ENCODE measurements at places on chromosomes 13 and 19.

DNA sequence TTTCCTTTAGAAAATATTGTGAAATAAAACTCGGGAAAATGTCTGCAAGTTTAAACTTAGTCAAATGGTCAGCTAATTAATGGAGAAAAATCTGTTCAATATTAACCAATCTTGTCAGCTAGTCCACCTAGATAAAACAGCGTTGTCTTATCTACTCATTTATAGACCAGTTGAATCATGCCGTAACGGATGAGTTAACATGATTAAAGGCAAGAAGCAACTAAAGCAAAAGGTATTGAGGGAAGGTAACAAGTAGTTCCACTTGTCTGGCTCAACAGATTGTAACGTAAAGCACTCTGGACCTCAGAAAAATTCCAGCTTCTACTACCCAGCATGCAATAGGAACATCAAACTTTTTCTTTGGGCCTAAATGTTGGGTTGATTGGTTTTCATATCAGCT, 958.2 kb downstream of the DIAPH3 start:
- no peak for DNase-seq

DNA sequence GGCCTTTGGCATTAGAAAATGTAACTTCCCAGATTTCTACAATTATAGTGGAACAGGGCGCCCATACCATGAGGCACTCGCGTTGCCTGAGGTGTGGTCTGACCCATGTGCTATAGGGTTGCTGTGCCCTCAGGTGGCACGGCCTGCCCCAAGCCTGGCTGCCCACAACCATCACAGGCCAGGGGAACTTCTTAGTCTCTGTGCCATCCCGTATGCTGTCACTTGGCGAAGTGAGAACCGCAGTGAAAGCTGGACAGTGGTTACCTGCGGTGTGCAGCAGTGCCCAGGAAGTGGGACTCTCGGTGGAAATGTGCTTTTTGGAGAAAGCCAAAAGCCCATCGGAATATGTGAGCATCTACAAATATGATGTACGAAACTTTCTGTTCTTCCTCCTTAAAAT, 88.2 kb upstream of the GPR183 start:
- no peak for DNase-seq

GRCh38 chr13:39148513-39148961, 110.3 kb downstream of the NHLRC3 start:
- DNase-seq = no peak

- no peak for DNase-seq
These were observed 47.5 kb upstream of the GSX1 start for GRCh38 chr13:27744801-27745200.

DNA sequence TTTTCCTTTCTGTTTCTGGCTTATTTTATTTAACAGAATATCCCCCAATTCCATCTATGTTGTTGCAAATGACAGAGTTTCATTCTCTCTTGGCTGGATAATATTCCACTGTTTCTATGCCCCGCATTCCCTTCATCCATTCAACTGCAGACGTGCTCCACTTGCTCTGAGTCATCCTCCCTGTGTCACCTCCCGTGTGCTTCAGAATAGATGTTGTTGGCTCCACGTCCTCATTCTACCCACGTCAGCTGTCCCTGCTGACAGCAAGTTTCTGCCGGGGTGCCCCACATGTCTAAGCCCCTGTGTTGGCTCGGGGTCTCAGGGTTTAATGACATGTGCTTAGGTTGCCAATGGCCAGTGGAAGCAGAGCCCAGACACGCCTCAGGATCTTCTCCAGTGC, 1041.0 kb downstream of the UQCRFS1 start:
- no peak for DNase-seq

DNA sequence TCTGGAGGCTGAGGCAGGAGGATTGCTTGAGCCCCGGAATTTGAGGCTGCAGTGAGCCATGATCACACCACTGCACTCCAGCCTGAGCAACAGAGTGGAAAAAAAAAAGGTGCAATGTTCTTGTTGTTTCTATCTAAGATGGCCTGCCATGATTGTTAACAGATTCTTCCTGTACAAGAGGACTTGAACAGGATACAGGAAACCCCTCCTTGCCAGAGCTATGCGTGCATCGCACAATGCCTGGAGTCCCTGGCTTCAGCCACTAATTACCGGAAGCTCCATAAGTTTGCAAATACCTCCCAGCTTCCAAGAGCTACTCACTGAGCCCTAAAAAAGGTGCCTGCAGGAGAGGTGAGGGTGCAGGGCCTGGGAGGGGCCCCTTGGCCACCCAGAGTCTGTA, 13.1 kb upstream of the HIF3A start:
- DNase-seq = no peak

DNA sequence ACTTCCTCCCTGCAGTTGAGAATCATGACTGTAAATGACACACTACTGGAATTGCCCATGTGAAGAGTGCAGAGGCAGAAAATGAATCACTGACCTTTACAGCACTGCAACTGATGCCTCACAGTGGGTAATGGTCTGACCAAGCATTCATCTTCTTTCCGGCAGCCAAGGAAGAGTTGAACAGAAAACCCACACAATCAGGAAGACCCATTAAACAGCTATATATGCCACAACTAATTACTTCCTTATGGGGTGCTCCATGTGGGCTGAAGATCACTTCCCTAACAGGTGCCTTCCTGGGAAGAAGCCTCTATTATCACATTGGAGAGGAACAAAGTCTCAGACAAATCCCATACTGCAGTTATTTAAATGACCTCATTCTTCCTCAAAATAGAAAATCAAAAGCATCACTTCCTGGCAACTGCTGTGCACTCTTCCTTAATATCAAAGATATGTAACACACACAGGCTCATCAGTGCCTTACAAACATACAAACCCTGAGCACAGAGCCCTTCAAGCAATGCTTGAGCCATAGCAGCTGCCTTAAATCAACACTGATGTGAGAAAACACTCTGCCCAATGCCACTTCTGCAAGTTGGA, 45.8 kb downstream of the RUBCNL start:
- DNase-seq = no peak

DNA sequence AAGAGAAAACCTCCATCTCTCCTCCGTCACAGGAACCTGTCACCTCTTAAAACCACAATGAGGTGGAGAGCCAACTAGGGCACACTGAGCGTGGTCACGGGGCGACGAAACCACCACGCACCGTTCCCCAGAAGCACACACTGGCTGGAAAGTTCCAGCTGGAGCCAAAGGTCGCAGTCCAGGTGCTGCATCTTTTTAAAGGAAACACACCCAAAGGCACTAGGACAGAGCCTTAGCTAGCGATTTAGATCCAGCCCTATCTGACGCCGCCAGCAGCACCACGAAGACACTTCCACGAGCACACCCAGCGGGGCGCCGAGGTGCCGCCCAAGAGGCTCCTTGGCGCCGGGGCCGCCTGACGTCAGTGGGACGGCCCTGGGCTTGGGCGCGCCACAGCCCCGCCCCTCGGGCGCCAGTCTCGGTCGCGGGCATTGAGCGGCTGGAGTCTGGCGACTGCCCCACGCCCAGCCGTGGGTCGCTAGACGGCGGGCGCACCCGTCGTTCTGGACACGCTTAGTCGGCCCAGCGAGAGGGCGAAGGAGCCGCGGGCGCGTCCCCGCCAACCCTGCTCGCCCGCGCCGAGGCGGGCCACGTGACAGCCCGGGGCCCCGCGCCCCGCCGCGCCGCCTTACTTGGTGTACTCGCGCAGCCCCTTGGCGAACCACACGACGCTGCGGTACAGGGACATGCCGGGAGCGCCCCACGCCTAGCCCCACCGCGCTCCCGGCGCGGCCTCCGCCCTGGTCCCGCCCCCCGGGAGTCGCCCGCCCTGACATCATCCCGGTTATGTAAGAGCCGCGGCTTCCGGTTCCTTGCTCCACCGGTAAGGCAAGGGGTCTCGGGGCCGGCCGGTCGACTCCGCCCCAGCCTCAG, at the start of gene DHRS12:
TSS of gene DHRS12 (minus strand) at position 742 of the 873 bp plus-strand sequence. CDS start 4,504 bp downstream, outside the sequence.
- DNase-seq = peak; percentile 94

GRCh38 chr13:26784704-26785639, 24.4 kb upstream of the GPR12 start:
- DNase-seq = peak; percentile 38

- no peak for DNase-seq
These were observed at the start of gene NLRP4 for GRCh38 chr19:55836340-55836739. Gene NLRP4 (plus strand): TSS chr19:55836540. CDS start chr19:55852081, 15,541 bp downstream.

- no peak for DNase-seq
These were observed 3.2 kb downstream of the WBP4 start for GRCh38 chr13:41064493-41064892.

- DNase-seq = no peak
These were observed 17.1 kb upstream of the PAN3 start for GRCh38 chr13:28121224-28121623.

DNA sequence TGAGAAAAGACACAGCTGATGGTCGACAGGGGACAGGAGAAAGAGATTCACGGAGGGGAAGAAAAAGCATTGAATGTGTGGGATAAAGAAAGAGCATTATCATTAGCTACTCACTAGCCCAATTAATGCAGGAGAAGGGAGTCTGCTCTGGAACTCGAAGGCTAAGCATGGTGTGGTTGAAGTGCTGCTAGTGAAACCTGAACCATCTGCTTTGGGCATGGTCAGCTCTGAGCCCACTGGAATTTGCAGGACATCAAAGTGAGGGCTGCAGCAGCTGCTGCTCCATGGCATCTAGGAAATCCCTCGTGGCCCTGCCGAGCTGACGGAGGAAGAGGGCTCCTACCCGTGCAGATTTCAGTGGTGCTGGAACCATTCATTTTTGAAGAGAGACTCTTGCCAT, 320.3 kb downstream of the ATP8A2 start:
- peak; percentile 71 for DNase-seq

DNA sequence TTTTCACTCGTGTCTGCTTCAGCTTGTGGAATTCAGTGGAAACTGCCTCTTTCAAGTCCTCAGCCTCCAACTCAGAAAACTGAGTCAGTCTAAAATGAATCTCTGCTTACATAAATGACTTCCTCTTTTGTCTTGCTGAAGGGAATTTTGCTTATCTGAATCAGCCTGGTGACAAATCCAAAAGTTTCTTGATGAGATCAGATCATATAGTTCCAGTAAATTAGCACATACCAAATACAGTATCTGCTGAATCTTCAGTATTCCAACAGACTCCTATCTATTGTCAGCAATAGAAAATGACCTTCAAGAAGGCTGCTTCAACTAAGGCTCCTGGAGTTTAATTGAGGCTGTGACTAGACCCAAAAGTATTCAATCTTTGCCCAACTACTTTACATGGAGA, 290.0 kb downstream of the MZT1 start:
- no peak for DNase-seq

DNA sequence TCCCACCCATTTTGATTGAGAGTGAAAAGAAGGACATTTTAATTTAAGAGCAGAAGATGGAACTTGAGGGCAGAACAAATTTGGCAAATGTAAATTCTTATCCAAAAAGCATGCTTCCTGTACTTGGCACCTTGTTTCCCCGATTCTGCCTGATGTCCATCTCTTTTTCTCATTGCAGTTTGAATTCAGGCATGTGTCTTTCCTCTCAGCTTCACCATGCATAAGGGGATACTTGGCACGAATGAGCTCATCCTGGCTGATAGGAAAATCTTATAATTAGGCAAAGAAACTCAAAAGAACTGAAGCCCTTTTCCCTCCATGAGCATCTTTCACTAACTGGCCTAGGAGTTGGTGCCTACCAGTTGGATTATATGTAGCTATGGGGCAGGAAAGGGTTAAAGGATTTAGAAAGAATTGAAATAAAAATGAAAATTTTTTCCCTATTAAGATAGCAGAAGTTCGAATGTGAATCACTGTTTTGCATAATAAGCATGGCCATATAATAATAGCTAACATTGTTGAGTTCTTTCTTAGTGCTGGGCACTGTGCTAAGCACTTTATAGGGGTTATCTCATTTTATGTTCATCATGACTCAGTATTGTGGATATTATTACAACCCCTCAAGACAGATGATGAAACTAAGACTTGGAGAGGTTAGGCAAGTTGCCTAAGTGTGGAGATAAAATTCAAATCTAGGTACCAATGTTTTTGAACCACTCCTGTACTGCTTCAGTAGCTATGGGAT, 386.6 kb downstream of the KCNRG start:
- no peak for DNase-seq

DNA sequence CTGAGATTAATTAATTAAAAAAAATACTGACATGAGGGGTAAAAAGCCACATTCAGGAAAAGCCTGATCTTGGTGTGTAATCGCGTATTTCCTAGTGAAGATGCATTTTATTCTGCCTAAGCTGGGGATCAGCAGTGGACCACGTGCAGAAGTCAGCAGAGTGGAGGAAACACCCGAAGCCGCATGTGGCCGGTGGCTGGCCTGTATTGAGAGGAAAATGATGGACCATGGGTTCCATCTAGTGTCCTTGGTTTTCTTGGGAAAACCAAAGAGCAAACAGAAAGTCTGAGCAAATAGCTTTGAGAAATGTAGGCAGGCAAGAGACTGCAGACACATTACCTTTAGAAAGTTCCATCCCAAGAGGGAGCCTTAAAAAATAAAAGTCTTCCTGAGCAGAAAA, 23.7 kb upstream of the SHISA2 start:
- peak; percentile 57 for DNase-seq
